ENCODE measurements at places on chromosomes 12 and 14. TPM values are rescaled to one million over a fixed set of nuclear protein-coding genes. Genes with fewer than 3 reads are reported as not detected.

RPGRIP1 gene
- total RNA-seq, result 0.19 TPM

KRT2 gene
- total RNA-seq, result not detected

PRB2 gene
- not detected for total RNA-seq

PTCSC3 gene
- total RNA-seq, result not detected

STRAP gene
- total RNA-seq, result 258 TPM

OVCH1 gene
- 3.2 TPM for total RNA-seq

MAP3K9 gene
- total RNA-seq, result 27.4 TPM

FAM90A1 gene
- 0.36 TPM for total RNA-seq

ZFYVE26 gene
- 36.6 TPM for total RNA-seq

IFNG-AS1 gene
- total RNA-seq, result not detected

IFNG gene
- total RNA-seq, result not detected

LPAR5 gene
- 2.7 TPM for total RNA-seq

MAP4K5 gene
- 58.4 TPM for total RNA-seq

TAS2R31 gene
- total RNA-seq, result 4.3 TPM

SLC17A8 gene
- total RNA-seq, result 2.6 TPM

KIF5A gene
- total RNA-seq, result 4.4 TPM

KCNJ8 gene
- total RNA-seq, result 7.8 TPM

ZBTB25 gene
- 11.3 TPM for total RNA-seq

GALNT6 gene
- 17.2 TPM for total RNA-seq

KRT7 gene
- 125 TPM for total RNA-seq

SYNDIG1L gene
- 0.71 TPM for total RNA-seq

A2M gene
- total RNA-seq, result 84.9 TPM

HOXC4 gene
- total RNA-seq, result 6.7 TPM

NOXRED1 gene
- total RNA-seq, result 0.46 TPM

GLTP gene
- 118 TPM for total RNA-seq

CELA1 gene
- not detected for total RNA-seq

MSI1 gene
- 71.7 TPM for total RNA-seq

WNT1 gene
- total RNA-seq, result not detected

CD69 gene
- 0.19 TPM for total RNA-seq

TEX22 gene
- 0.76 TPM for total RNA-seq

BTG1 gene
- total RNA-seq, result 116 TPM

SUSD6 gene
- 78.9 TPM for total RNA-seq

GPR65 gene
- total RNA-seq, result not detected

KRT78 gene
- total RNA-seq, result 29.1 TPM

ITGB7 gene
- 3.2 TPM for total RNA-seq

MANSC4 gene
- not detected for total RNA-seq

RACGAP1 gene
- total RNA-seq, result 32.4 TPM

CMAS gene
- total RNA-seq, result 85.5 TPM

C14orf132 gene
- 29.2 TPM for total RNA-seq

OTX2 gene
- 0.22 TPM for total RNA-seq

LUM gene
- 49.5 TPM for total RNA-seq

CACNA2D4 gene
- 0.87 TPM for total RNA-seq

NXPH4 gene
- total RNA-seq, result 15.1 TPM

EXOC3L4 gene
- 4.1 TPM for total RNA-seq

SGPP1 gene
- 8.7 TPM for total RNA-seq

RD3L gene
- not detected for total RNA-seq

TCL1B gene
- total RNA-seq, result not detected

PLXNC1 gene
- 8.3 TPM for total RNA-seq

ZFHX2 gene
- 5.6 TPM for total RNA-seq

SDR39U1 gene
- 62.1 TPM for total RNA-seq

All from type B pancreatic cell (in vitro differentiated cells).